ENCODE measurements at places on chromosomes 5 and 9.

GRCh38 chr9:101055516-101055915, 27.0 kb downstream of the PLPPR1 start:
- no peak for DNase-seq

GRCh38 chr5:156186760-156187159, 140.2 kb upstream of the SGCD start:
- no peak for DNase-seq

DNA sequence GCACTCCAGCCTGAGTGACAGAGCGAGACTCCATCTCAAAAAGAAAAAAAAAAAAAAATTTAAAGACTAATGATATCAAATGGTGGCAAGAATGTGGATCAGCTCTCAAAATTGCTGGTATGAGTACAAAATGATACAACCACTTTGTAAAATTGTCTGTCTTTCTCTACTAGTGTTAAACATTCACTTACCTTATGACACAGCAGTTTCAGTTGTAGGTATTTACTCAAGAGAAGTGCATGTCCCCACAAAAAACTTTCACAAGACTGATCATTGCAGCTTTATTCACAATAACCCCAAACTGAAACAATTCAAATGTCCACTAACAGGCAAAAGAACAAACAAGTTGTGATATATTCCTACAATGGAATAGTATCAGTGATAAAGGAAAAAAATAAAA, 14.7 kb upstream of the CETN3 start:
- DNase-seq = no peak

DNA sequence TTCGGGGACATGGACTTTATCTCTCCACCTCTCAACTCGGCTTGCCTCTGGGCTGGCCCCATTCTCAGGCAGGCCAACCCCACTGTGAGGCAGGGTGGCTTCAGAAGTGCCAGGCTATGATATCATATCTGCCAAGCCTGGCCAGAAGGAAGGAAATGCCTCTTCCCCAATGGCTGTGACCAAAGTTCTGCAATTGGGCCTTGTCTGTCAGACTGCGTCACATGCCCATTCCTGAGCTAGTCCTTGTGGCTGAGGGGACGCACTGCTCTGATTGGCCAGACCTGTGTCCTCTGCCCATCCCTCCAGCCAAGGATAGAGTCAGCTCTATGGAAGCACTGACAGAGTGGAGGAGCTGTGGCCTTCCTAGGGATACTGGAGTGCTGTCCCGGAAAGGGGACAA, 11.9 kb downstream of the SMIM23 start:
- no peak for DNase-seq

All from CD4-positive, alpha-beta T cell treated with Interferon alpha-2 for 1 hour (primary cell).